ENCODE measurements at places on chromosomes 7 and 10. TPM values are rescaled to one million over a fixed set of nuclear protein-coding genes. Genes with fewer than 3 reads are reported as not detected.

TMEM176A gene
- total RNA-seq: 1.2 TPM

CYP2C19 gene
- total RNA-seq: 0.41 TPM

SPAM1 gene
- not detected for total RNA-seq

WNT8B gene
- total RNA-seq: not detected

TEX36 gene
- total RNA-seq: 0.41 TPM

SFTPD gene
- 0.41 TPM for total RNA-seq

EN2 gene
- total RNA-seq: not detected

PPP1R17 gene
- 2.9 TPM for total RNA-seq

Measured in frontal cortex (tissue), 4 donors.